Activated CD8-positive, alpha-beta memory T cell treated with anti-CD3 and anti-CD28 coated beads for 4 hours (primary cell): ENCODE measurements at places on chromosomes 5 and 9.

- no peak for DNase-seq
Measured at GRCh38 chr5:4418084-4418483, 722.0 kb upstream of the ADAMTS16 start.

- no peak for DNase-seq
Measured at GRCh38 chr9:91834740-91835139, 115.3 kb downstream of the ROR2 start.

- DNase-seq = no peak
Measured at GRCh38 chr5:75286211-75286773, 49.6 kb upstream of the ANKRD31 start.

- DNase-seq = no peak
Measured at GRCh38 chr5:170287532-170287931, 10.0 kb downstream of the LCP2 start.

- no peak for DNase-seq
Measured at GRCh38 chr9:105144841-105145240, 99.6 kb upstream of the SLC44A1 start.

DNA sequence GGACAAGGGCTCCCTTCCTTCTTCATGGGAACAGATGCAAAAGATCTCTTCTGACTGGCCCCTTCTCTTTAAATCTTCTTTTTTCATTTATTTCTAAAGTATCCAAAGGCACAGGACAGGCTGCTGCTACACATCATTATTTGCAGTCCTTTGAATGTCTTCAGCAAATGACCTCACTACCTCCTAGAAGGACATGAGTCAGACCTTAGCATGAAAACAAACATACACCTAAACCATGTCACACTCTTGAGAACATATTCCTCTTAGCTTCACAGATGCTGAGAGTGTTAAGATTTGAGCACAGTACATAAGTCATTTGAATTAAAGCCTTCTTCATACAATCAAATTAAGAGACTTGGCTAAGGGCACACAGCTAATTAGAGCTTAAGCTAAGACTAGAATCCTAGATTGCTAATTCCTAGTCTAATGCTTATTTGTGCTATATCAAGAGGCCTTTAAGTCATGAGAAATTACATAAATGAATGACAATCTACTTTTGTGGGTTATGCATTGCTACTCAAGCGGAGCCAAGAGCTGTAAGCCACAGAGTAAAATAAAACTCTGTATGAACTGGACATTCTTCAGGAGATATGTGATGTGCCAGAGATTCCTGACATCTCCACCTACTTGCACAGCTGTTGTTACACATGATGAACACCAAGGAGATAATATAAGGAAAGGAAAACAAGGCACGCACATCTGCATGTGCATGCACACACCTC, 109.1 kb upstream of the PTGER4 start:
- no peak for DNase-seq

GRCh38 chr9:132168347-132168746, 6.5 kb downstream of the NTNG2 start:
- DNase-seq = no peak

DNA sequence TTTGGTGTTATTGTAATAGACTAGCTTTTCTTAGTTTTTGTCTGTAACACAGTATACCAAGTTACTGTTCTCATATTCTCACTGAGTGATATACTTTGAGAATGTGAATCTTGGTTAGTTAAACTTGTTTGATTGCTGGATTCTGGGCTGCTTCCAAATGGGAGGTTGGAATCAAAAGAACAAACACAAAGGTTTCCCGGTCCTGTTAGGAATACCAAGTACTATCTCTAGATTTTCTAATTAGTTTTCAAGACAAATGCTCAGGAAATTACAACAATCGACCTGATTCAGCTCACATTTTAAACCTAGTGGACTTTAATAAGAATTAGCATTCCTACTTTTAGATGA, 244.3 kb downstream of the CSNK1G3 start:
- no peak for DNase-seq

GRCh38 chr9:98031169-98031568, 25.4 kb upstream of the NANS start:
- DNase-seq = no peak

GRCh38 chr9:100417815-100418214, 9.1 kb upstream of the MSANTD3 start:
- no peak for DNase-seq

DNA sequence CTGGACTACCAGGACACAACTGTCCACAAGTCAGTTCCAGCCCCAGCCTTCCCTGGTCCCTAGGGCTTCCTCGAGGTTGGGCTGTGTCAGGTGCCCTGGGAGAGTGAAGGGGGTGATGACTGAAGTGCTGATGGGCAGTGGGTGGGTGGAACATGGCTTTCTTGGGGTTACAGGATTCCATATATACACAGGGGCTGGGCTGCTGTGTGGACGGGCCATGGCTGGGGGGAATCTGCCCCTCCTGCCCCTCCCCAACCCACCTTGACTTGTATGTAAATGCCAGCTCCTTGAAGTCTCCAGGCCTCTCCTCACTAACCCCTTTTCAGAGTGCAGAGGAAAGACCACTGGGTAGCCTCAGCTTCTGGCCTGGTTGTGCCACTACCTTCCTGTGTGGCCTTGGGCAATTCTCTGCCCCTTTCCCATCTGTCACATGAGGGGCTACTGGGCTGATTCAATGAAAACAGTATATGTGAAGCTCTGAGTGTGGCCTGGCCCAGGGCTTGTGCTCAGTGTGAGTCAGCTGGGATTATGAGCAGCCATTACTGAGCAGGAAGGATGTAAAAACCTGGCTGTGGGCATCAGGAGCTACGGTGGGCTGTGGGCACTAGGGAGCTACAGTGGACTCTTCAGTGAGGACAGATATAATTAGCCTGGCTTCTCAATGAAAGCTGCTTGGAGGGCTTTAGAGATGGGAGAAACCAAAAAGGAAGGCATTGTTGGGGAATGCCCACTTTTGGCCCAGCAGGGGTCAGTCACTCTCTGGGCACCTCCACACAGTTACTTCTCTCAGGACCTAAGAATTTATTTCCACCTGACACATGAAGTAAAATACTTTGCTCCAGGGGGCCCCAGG, 23.3 kb downstream of the PITX1 start:
- no peak for DNase-seq

- DNase-seq = no peak
Measured at GRCh38 chr5:68137511-68138140, 77.9 kb upstream of the PIK3R1 start.

- no peak for DNase-seq
Measured at GRCh38 chr5:134846641-134846960, 833 bp downstream of the C5orf24 start.

DNA sequence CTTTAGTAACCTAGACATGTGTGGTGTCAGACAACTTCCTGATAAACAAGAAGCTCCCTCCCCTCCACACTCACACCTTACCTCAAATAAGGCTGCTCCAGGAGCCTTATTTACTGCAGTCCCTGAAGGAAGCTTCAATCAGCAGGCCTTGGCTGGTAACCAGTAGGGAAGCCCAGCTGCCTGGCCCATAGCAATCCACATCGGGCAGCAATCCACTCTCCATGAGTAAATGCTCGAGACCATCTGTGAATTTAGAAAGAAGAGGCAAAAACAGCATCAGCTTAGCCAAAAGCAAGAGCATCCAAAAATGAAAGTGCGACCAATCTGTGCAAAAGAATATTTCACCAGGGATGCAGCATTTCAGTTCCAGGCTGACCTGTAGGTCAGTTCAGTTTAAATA, 213.3 kb upstream of the TUSC1 start:
- no peak for DNase-seq

DNA sequence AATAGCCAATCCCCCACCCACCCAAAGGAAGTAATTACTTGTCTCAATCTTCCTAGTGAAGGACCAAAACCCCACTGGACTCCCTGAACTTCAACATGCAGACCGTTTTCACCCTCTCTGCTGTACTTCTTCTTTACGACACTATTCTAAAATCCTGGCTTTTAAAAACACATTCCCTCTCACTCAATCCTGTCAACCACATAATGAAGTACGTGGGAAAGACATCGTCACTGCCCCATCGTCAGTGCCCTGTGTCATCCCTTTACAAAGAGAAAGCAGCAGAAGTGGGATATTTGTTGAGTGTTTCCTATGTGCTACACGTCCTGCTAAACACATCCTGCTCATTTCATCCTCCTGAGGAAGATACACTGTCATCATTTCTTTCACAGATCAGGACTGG, 54.2 kb downstream of the MAPKAP1 start:
- no peak for DNase-seq

DNA sequence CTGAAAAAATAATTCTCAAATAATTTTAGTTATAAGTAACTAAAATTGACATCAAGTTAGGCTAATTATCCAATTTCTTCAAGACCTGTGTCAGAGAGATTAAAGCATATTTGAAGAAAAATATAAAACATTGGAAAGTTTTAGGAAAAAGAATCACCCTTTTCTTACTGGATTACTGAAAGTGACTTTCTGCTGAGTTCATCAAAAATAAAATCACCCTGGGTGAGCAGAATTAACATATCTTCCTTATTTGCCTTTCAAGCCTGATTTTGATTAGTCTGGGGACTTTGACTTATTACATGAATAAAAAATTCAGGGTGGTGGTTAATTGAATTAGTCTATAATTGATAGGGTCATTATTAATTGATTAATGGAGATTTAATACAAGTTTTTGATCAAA, 252.3 kb upstream of the HAPLN1 start:
- no peak for DNase-seq

GRCh38 chr9:68951879-68952659, 61.8 kb downstream of the PRKACG start:
- DNase-seq = no peak

GRCh38 chr5:107294211-107294550, 376.6 kb downstream of the EFNA5 start:
- no peak for DNase-seq

DNA sequence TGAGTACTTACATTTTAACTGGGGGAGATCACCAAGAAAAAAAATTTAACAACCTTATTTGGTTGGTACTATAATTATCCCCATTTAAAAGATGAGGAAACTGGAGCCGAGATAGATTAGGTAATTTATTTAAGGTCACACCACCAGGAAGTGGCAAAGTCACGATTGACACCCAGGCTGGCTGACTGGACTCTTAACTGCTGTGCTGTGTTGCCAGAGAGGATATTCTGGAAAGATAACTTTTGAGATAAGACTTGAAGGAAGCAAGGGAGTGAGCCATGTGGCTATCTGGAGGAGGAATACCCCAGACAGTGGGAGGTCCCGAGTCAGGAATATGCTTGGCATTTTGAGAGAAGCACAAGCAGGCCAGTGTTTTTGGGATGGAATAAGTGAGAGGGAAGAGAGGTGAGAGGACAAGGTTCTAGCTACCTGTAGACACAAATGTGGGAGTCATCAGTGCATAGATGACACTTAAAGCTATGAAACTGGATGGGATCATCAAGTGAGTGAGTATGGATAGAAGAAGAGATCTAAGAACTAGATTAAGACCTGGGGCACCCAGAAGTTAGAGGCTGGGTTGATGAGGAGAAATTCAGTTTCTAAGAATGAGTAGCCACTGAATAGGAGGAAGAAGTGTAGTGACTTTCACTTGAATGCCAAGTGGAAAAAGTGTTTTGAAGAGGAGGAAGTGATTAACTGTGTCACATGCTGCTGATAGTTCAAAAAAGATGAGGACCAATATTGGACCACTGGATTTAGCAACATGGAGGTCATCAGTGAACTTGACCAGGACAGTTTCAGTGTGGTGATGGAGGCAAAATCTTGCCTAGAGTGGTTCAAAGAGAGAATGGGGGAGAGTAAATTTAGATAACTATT, 25.6 kb downstream of the PDE8B start:
- no peak for DNase-seq

- no peak for DNase-seq
Measured at GRCh38 chr5:135169753-135170152, 135.7 kb upstream of the PITX1 start.

DNA sequence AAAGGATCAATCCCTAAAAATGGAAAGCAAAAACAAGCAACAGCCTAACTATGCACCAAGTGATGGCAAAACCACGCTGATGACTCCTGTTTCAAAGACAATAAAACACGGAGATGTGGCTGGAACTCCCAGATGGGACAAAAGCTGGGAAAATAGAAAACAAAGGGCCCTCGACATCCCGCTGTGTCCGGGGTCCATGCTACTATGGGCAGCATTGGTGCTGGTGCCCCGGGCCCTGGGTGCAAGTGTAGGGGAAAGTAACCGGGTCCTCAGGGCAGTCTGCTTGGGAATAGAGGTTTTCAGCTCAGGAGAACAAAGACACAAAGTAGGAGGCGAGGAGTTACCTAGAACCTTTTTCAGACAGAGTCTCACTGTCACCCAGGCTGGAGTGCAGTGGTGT, 46.1 kb downstream of the MRPL36 start:
- DNase-seq = no peak

GRCh38 chr5:141753971-141754713, 72.1 kb upstream of the ARAP3 start:
- no peak for DNase-seq

DNA sequence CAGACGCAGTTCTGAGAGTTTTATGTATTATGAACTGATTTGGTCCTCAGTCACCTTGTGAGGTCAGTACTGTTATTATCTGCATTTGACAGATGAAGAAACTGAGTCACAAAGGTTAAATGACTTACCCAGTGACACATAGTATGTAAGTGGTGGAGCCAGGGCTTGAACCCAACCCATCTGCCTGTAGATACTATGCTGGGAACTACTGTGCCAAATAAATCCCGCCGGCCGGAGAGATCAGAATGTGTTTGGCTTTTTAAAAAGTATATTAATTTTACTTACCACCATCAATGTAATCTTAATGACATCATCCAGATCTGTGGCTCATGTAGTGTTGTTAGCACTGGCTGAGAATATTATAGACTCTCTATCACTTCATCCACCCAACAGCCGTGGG, 80.8 kb downstream of the ZNF618 start:
- no peak for DNase-seq

GRCh38 chr9:108479989-108480652, 375.7 kb downstream of the ACTL7B start:
- no peak for DNase-seq

DNA sequence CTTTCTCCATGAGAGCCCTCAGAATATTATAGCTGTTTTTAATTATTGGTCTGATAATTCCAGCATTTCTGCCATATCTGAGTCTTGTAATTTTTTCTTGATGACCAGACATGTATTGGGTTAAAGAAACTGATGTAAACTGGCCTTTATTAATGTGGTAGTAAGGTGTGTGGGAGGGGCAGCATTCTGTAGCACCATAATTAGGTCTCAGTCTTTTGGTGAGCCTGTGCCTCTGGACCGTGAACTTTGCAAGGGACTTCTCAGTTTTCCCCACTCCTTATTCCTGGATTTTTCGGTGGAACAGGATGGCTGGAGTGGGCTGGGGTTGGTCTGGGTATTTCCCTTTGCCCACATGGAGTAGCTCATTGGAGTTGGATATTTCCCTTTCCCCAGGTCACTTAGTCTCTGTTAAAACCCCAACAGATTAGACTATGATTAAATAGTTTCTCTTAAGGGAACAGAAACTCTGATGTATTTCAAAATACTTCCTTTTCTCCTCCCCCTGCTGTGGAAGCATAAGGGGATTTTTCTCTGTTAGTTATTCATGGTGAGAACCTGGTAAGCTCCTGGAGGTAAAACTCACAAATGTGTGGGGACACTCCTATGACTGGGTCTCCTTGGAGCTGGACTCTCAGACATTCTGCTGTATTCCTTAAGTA, 52.4 kb downstream of the FSD1L start:
- DNase-seq = no peak
